ENCODE measurements at places on chromosomes 4 and X.

DNA sequence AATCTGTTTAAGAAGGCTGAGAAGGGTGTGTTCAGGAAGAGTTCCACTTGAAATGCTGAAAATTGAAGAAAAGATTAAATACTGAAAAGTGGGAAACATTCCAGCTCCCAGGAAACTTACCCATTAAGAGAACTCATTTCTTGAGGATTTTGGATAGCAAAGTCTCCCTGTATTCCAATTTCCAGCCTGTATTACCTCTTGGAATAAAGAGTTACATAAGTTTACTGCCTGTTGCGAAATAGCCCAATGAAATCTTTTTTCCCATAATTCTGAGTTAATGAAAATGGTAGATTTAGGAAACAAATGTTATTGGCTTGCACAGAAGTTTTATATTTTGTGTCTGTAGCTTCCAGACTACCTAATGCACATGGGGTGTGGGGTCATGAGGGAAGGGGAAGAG lies 12.0 kb downstream of the NHSL2 start:
- no peak for DNase-seq

DNA sequence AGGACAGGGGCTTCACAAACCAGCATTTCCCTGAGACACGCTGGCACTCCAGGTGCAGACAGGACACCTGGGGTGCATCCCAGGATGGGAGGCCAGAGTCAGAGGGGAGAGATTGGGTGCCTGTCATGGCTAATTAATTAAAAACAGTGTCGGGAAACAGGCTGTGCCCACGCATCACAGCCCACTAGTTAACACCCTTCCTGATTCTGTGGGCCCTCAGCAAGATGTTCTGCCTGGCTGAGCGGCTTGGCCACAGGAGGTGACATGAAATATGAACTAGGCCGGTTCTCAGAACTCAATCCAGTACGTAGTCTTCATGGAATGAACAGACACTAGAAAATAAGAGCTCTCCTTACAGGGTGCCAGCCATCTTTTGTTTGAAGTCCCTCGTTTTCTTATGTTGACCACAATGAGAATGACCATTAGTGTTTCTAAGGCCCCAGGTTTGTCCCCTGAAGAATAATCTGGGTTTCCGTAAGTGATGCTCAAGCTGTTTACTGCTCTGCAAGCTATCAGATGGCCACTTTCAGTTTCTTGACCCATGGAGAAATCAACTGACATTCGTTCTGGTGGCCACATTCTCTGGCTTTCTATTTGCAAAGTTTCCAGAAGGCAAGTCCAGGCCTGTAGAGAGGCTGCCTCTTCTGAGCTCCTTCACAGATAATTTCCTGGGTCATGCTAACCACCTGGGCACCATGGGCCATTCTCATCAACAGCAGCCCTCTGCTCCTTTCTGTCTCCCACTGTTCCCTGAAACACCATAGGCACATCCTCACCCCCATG lies 72.3 kb downstream of the SLC34A2 start:
- DNase-seq, result no peak

DNA sequence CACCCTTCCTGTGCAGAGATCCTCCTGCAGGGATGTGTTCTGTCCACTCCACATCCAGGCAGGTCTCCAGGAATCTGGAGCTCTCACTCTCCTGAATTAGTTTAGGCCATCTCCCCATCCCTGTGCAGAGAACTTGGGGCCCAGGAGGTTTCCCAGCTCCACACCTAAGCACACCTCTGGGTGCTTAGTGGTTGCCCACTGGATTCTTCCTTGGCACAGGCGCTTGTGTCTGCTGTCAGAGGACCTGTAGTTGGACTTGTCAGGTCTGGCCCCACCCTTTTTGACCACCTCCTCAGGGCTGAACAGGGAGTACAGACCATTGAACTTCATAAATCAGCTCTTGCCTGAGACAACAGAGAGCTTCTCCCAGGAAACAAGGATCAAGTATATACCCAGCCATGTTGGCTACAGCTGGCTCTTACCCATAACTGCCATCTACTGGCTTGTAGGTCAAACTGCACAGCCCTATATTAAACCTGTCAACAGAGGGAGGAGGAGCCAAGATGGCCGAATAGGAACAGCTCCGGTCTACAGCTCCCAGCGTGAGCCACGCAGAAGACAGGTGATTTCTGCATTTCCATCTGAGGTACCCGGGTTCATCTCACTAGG lies 275.5 kb downstream of the PPARGC1A start:
- DNase-seq, result peak; percentile 14

DNA sequence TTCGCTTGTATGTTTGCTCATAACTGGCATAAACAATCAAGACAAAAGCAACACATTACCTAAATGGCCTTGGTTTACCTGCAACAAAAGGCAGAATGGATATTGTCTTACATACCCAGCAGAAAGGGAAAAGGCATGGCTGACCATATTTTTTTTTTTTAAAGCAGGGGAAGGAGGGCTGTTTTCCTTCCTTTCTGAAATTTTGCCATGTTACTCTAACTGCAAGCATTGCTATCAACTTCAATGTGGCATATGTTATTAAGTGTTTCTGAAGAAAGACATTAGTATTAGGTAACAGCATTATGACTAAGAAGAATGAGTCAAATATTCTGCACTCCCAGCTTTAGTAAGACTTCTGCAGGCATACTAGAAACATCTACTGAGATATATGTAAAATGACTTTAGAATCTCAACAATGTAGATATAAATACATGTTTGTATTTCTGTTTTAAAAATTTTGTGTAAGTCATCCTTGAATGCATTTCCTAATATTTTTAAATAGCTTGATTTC lies 512.6 kb upstream of the FAM241A start:
- DNase-seq, result peak; percentile 70

GRCh38 chr4:159055833-159056232 lies 47.0 kb upstream of the RAPGEF2 start:
- no peak for DNase-seq

- DNase-seq, result no peak
Observed at GRCh38 chr4:36091997-36092396, 152.3 kb downstream of the ARAP2 start.

DNA sequence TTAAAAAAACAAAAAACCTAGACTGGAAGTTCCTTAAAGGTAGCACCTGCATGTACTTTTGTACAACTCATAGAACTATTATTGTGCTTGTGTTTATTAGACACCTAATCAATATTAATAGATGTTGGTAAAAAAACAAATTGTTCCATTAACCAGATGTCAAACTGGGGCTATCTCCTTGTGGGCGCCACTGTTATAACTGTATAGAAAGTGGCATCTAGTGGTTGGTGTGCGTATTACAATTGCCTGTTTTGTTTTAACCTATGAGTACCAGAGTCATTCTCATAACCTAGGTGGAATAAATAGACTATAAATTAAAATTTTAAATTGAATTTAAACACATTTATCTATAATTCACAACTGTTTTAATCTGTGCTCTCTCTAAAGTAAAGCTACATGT lies 97.4 kb downstream of the COL4A5 start:
- DNase-seq, result peak; percentile 26

DNA sequence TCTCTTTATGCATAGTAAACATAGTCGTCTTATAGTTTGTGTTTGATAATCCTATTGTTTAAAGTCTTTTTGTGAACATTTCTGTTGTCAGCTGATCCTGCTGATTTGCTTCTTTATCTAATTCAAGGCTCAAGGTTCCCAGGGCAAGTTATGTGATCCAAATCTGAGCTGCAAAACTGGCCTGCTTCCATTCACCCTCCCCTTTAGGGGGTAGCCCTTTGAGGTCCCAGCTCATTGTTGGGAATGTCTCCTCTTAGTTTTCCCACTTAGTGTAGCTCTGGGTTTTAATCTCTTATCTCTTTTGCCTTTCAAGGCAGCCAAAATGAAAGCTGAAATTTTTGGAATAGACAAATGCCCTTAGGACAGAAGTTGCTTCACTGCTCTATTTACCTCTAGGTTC lies 40.2 kb upstream of the MAGED1 start:
- DNase-seq, result no peak

- DNase-seq, result no peak
Observed at GRCh38 chr4:165101641-165102040, 11.0 kb downstream of the TMEM192 start.

- no peak for DNase-seq
Observed at GRCh38 chr4:21083413-21083812, 383.2 kb downstream of the PACRGL start.

- DNase-seq, result no peak
Observed at GRCh38 chr4:145530189-145530588, 48.5 kb downstream of the SMAD1 start.

DNA sequence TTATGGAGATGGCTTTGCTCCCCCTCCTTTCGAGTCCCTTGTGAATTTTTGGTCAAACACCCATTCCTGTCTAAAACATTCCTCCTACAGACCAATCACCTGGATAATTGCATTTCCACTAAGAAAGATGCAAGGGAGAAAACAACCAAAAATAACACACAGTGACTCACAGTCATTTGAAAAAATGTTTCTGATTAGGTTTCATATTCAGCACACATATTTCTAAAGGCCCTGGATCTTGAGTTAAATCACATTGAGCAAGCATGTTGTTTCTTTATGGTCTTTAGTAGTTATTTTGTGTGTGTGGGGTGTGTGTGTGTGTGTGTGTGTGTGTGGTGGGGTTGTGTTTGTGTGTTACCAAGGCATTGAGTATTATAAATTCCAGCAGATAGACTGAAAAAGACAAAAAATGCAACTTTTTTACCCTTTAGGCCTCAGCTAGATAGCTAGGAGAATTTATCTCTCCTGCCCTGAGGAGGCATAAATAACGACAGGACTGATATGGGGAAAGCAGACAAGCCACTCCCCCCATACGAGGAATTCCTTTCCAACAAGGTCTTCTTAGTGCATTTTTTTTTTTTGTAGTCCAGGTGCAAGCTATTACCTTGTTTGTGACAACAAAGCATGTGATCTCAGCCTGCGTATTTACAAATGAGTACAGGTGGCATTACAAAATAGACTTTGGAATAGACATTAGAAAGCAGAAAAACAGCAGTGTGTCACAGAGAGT lies 265.4 kb upstream of the ADGRL3 start:
- DNase-seq, result peak; percentile 19

DNA sequence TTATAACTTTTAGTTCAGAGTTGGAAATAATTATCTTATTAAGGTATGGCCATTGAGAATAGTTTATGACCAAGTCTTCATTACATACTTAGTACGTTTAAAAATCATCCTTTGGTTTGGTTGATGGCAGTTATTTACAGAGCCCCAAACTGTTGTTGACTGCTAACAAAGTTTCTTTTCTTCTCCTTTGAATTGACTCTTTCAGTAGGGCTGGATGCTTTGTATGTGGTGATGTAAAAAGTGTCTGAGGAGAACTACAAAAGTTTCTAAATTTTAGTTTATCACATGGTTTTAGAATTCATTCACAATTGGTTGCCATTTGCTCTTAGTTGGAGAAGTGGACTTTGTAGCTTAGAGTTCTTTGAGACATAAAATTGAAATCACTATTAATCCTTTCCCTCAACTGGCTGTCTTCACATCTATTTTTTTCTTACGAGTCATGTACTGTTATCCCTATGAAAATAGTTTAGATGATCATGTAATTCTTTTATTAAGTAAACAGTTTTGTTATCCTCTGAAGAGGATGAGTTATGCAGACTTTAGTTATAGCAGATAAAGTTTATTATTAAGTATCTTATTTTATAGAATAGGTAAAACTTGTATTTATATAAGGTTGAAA lies 14.8 kb downstream of the PTPN13 start:
- DNase-seq, result peak; percentile 21

GRCh38 chr4:144985014-144985413 lies 113.0 kb downstream of the ANAPC10 start:
- no peak for DNase-seq

GRCh38 chr4:8130346-8131066 lies 28.1 kb downstream of the ABLIM2 start:
- DNase-seq, result no peak

DNA sequence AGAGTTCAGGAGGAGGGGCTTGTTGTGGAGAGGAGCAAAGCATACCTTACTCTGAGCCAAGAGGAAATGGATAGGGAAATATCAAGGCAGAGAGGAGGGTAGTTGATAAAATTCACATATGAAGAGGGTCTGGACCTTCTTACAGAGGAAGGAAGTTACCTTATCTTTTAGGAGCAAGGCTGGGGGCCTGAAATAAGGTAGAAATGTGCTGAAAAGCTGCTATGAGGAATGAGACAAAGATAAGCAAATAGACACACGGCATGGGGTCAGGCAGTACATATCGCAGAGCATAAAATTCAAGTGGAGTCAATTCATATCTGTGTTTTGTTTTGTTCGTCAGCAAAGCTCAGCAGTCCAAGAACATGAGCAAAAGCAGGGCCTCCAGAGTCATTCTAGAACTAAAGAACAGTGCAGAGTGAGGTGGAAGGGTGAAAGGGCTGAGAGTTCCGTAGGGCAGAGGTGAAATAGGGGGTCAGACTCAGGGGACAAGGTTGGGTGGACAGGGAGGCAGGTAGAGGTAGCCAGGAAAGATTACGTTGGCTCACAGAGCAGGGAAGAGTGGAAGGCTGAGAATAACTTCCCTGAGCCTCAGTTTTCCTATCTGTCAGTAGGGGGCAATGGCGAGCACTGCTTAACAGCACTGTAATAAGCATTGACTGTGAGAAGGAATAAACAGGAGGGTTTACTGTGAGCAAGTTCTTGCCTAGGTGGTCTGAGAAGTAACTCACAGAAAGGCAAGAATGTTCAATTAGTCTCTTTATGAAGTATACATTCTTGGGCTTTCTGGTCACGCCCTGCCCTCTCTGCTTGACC lies 9.2 kb downstream of the VSIG4 start:
- DNase-seq, result peak; percentile 4

Measured in fibroblast of upper back skin (primary cell).